Glutamatergic neuron (in vitro differentiated cells): ENCODE measurements at places on chromosomes 13 and 19. TPM values are rescaled to one million over a fixed set of nuclear protein-coding genes. Genes with fewer than 3 reads are reported as not detected.

C19orf73 gene
- total RNA-seq = 3.2 TPM

HAUS5 gene
- 15.9 TPM for total RNA-seq

PLIN5 gene
- total RNA-seq = 0.54 TPM

ZNF274 gene
- 42.7 TPM for total RNA-seq

APBA3 gene
- total RNA-seq = 23.3 TPM

ZNF490 gene
- total RNA-seq = 8.0 TPM

CYP2A6 gene
- not detected for total RNA-seq

SLC10A2 gene
- not detected for total RNA-seq

ZNF473 gene
- total RNA-seq = 13.4 TPM

PCDH8 gene
- total RNA-seq = 89.0 TPM

- no peak for DNase-seq
Observed at GRCh38 chr13:75789451-75790197, 153.5 kb downstream of the LMO7 start.

DNA sequence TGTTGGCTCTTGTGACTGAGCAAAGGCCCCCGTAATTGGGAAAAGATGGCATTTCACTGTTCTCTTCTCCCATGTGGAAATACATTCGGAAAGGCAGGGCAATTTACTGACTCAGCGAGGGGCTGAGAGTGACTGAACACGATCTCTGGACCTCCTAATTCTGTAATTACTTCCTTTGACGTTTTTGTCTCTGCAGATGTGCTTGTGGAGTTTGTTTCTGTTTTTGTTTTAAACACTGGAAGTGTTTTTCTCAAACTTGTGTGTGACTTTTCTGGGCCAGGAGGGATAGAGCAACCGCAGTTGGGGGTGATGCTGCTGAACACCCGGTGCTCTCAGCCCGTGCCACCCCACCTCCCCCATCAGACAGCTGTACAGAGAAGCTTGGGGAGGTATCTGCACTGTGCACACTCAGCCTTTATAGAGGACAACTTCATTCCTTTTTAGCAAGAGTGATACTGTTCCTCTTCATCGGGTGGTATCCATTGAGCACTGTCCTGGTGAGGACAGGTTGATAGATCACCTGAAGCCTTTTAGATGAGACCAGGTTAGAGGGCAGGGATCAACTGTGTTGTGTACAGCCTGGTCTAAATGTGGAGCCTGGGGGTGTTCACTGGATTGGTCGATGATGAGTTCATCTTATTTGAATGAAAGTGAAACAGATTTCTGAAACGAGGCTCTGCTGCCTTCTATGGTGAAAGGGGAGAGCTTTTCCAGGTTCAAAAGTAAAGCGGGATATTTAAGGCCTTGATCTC, 117.4 kb downstream of the ESD start:
- DNase-seq = no peak

DNA sequence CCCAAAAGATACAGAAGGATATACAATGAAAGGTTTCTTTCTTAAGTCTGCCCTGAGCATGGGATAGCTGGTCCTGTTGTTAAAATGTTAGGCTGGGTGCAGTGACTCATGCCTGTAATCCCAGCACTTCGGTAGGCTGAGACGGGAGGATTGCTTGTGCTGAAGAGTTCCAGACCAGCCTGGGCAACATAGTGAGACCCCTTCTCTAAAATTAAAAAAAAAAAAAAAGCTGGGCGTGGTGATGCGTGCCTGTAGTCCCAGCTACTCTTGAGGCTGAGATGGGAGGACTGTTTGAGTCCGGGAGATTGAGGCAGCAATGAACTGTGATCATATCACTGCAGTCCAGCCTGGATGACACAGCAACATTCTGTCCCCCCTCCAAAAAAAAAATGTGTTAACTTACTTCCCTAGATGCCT, 52.5 kb upstream of the SHKBP1 start:
- no peak for DNase-seq

DNA sequence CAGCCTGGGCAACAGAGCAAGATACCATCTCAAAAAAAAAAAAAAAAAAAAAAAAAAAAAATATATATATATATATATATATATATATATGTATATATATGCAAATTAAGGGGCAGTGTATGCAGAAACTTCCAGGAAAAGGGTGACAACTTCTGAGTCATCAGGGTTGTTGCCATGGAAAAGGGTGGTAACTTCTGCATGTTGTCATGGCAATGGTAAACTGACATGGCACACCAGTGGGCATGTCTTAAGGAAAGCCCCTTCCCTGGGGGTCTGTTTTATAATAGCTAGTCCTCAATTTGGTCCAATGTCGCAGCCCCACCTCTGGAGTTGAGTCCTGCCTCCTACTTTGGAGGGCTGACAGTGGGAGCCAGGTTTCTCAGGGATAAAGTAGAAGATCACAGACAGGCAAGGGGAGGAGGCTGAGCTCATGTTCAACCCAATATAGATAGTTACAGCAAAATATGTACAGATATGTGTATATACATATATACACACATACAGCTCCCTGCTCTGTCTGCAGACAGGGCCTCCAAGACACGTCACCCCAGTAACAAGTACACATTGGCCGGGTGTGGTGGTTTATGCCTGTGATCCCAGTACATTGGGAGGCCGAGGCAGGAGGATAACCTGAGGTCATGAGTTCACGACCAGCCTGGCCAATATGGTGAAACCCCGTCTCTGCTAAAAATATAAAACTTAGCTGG, 7.2 kb upstream of the FCHO1 start:
- DNase-seq = no peak

DNA sequence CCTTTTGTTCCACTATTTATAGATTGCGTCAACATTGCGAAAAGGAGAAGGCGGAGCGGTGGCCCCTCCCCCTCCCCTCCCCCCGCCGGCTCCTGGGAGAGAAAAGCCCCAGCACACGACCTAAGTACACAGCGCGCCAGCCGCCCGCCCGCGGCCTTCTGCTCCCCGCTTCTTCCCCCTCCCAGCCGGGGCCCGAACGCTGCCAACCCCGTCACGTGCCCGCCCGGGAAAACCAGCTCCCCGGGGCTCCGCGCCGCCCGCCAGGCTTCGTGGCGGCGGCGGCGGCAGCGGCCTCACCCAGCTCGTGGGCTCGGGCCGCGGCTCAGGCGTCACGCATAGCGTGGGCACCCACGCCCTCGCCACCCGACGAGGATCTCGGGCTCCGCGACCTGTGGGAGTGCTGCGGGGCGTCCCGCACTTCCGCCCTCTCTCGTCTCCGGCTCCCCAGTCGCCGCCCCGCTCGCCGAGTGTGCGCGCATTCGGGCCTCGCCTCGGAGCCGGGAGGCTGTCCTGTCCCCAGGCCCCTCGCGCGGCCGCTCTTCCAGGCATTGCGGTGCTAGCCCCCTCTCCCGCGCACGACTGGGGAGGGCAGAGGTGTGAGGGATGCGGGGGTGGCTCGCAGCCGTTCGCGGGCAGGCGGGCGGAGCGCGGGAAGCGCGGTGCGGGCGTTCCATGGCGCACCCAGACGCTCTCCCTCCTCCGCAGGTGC, 110.5 kb downstream of the KCNRG start:
- DNase-seq = peak; percentile 90

DNA sequence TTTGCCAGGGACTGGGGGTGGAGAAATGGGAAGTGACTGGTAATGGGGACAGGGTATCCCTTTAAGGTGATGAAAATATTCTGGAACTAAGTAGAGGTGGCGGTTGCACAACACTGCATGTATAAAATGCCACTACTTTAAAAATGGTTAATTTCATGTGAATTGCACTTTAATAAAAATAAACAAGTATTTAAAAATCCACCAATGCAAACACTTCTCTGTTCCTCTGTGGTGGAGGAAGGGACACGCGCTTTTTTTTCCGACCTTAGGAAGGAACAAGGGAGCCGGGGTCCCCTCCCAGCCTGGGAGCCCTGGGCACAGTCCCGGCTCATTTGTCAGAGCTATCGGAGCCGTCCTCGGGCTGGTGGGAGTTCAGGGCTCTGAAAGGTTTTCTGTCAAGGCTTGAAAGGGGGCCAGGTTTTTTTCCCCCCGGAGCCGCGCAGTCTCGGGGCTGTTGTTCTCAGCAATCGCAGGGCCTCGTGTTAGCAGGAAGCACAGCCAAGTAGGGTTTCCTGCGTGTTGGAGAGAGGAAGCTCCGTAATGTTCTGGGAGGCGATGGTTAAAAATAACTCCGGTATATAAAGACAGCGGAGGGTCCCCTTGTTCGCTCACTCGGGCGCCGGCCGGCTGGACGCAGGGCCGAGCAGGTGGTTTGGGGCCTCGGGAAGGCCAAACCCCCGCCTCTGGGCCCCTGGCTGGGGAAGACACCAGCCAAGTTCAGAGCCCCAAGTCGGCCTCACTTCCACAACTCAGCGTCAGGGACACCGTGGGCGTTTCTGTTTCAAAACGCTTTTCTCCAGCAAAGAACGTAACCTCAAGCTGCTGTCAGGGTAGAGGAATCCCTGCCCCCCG, 41.2 kb upstream of the KLF2 start:
- no peak for DNase-seq

DNA sequence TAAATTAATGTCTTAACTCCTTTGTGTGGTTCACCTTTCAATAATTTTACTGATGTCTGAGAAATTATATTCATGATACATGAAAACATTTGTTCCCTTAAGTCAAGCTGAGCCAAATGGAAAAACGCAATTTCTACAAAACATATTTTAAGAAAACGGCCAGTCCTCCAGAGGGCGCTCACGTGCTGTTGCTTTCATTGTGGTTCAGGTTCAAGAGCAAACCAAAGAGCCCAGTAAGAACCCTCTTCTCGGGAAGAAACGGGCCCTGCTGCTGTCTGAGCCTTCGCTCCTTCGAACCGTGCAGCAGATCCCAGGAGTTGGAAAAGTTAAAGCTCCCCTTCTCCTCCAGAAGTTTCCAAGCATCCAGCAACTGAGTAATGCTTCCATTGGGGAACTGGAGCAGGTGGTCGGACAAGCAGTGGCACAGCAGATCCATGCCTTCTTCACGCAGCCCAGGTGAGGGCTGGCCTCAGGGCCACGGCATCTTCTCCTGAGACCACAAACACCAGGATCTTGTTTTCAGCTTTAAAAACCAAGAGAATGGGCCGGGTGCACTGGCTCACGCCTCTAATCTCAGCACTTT, 4.3 kb downstream of the FAAP24 start:
- DNase-seq = peak; percentile 78

- peak; percentile 27 for DNase-seq
Observed at GRCh38 chr13:107642831-107643230, 572.5 kb downstream of the LIG4 start.

DNA sequence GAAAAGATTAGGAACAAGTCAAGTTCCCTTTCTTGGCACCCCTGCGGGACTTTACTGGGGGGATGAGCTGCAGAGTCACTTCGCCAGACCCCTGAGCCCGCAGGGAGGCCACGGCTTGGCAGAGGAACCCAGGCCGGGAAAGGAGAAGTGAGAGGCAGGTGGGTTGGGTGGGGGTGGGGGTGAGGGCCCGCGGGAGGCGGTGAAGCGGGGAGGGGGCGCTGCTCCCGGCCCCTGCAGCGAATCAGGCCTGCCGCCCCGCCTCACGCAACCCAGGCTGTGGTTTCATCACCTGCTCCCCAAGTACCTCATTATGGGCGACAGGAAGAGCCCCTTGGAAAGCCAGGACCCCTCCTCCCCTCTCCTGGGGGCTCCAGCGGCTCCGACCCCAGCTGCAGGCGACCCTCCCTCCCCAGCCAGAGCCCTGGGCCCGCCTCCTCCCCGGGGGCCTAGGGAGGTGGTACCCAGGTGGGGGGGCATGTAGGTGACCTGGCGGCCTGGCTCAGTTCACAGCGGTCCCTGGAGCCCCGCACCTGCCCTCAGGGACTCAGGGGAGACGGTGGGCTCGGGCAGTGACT, 9.5 kb downstream of the MEF2B start:
- DNase-seq = no peak

DNA sequence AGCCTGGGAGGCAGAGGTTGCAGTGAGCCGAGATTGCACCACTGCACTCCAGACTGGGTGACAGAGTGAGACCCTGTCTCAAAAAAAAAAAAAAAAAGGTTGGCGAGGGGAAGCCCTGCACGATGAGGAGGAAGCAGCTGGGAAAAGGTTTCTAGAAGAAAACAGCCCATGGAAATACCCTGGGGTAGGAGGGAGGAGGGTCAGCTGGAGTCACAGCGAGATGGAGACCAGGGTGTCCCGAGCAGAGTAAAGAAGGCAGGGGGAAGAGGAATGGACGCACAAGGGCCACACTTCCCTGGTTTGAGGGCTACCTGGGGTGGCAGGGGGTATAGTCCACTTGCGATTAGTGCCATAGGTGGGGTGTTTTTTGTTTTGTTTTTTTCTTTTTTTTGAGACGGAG, 6.4 kb downstream of the KANK3 start:
- no peak for DNase-seq

DNA sequence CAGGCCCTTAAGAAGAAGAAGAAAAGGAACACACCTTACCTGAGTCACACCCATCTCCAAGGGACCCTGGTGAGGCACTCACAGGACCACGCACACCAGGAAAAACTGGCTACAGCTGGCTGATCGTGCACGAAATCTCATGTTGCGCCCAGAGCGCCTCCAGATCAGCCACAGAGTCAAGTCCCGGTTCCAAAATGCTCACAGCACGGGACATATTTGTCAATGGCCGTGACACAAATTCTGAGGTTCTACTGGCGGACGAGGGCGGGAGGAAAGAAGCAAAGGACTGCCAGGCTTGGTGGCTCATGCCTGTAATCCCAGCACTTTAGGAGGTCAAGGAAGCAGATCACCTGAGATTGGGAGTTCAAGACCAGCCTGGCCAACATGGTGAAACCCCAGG, 21.5 kb downstream of the SH3GL1 start:
- no peak for DNase-seq

DNA sequence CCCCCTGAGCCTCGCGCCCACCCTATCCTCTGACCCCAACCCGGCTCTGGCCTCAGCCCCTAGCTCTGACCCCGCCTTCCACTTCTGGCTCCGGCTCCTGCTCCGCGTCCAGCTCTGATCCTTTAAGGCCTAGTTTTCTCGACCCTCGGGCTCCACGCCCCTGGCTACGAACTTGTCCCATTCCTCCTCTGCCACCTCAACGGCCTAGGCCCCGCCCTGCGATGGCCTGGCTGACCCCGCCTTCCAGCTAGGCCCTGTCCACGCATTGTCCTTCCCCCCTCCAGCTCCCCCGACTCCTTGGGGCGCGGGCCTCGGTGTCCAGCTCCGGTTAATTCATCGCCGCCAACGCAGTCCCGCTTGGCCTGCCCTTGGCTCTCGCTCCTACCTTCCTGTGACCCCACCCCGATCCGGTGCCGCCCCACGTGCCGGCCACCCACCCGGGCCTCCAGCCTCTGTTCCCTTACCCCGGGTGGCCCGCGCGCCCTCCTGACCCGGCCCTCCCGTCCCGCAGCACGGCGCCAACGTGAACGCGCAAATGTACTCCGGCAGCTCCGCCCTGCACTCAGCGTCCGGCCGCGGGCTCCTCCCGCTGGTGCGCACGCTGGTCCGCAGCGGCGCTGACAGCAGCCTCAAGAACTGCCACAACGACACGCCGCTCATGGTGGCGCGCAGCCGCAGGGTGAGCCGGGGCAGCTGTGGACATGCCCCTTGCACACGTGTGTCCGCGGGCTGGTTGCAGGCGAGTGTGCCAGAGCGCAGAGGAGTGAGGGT, 9.4 kb downstream of the BCL3 start:
- DNase-seq = peak; percentile 84
